Aorta (tissue), 5 donors: ENCODE measurements at places on chromosomes 6 and 20. TPM values are rescaled to one million over a fixed set of nuclear protein-coding genes. Genes with fewer than 3 reads are reported as not detected.

Gene MMUT
- 20.7 TPM for total RNA-seq

Gene ZNF322
- 21.8 TPM for total RNA-seq

Gene PHACTR1
- 33.9 TPM for total RNA-seq

Gene SAMHD1
- 127 TPM for total RNA-seq

Gene TRIM15
- total RNA-seq: not detected

Gene SLX4IP
- 3.5 TPM for total RNA-seq

Gene CTAGE9
- total RNA-seq: not detected

DNA sequence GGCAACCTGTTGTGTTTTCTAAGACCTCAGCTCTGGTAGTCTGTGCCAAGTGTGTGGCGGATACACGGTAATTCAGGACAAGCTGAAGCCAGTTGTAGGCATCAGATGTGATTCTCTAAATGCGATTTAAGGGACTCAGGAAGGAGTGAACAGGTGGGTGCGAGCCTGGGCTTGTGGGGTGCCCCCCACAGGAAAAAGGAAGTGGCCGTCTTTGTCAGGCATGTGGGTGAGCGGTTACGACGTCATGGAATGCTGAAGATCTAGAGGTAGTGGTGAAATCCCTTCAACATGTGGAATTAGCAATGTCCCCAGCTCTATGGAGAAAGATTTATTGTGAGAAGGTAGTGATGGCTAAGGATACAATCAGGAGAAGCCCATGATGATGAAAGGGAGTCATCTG lies 95.1 kb upstream of the EXOC2 start:
- DNase-seq: no peak

DNA sequence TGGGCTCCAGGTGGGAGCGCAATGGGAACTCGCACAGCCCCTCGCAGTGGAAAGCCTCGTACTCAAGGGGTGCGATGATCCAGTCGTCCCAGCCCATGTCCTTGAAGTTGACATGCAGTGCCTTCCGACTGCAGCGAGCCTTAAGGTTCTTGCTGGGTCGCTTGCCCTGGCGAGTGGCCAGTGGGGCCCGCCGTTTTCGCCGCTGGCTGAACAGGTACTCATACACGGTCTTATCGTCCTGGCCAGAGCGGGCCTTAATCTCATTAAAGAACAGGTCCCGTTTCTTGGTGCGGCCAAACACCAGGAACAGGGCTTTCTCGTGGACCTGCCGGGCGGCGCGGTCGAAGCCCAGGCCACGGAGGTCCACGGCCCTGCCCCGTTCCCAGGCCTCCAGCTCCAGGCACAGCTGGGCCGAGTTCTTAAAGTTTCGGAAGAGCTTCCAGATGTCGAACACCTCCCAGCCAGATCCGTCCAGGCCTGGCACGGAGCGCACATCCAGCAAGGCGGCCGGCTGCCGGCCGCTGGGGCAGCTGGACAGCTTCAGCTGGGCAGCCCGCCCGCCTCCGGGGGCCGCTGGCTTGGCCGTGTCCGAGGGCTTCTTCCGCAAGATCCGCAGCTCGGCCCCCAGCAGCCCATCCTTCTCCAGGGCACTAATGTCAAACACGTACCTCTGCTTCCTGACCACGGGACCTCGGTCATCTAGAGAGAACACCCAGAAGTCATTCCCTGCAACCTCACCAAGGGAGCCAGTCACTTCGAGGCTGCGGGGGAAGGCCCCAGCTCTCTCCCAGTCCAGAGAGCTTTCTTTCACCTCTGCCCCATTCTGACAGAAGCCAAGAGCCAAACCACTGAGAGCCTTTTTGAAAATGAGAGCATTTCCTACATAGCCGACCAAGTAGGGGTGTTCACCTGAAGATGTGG lies 3.7 kb downstream of the GDF5 start:
- DNase-seq: no peak

DNA sequence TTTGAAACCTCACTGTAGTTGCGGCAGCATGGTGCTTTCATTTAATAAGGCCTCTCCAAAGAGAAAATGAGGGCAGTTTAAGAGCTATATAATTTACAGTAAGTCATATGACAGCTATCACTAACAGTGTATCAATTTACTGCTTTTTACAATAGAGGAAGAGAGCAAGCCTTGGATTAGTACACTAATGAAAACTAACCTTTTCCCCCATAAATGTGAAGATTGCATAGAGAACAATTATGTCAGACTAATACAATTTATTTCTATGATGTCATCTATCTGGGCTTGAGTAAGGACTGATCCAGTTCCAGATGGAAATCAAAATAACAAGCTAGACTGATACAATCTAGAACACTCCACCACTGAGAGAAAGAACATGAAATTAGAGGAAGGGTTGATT lies 78.1 kb upstream of the FAM83B start:
- no peak for DNase-seq

DNA sequence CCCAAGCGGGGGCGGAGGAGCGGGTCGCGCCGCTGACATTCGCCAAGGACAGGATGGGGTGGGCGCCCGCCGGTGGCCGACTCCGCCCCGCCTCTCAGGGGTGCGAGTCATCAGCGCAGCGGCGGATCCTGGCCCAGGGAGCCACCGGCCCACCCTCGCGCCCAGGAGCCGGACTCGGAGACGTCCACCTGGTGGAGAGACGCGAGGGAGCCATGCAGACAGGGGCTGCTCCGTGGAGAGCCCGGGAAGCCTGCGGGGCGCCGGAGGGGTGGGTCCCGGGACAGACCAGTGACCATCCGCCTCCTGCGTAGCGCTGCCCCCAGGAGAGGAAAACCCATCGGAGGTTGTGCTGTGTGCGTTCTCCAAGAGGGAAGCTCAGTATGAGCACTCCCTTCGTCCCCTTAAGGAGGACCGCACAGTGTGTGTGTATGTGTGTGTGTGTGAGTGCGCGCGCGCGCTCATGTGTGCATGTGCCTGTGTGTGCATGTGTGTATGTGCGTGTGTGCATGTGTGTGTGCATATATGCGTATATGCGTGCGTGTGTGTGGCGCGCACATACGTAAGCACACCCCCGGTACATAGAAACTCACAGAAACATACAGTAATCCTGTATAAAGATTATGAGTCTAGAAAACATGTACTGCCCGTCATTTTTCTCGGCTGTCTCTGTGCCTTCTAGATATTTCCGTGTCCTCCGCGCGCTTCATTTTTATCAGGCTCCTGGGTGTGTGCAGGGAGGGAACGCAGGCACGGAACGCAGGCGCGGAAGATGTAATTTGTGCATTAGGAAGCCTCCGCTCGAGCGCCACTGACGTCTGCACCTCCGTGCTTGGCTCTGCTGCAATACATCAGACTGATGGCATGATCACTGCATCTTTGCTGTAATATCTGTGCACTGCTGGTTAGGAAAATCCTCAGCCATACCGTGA lies 158.9 kb downstream of the TBXT start:
- no peak for DNase-seq

- DNase-seq: peak; percentile 48
Observed at GRCh38 chr6:33809594-33809993, 5.8 kb upstream of the MLN start.

DNA sequence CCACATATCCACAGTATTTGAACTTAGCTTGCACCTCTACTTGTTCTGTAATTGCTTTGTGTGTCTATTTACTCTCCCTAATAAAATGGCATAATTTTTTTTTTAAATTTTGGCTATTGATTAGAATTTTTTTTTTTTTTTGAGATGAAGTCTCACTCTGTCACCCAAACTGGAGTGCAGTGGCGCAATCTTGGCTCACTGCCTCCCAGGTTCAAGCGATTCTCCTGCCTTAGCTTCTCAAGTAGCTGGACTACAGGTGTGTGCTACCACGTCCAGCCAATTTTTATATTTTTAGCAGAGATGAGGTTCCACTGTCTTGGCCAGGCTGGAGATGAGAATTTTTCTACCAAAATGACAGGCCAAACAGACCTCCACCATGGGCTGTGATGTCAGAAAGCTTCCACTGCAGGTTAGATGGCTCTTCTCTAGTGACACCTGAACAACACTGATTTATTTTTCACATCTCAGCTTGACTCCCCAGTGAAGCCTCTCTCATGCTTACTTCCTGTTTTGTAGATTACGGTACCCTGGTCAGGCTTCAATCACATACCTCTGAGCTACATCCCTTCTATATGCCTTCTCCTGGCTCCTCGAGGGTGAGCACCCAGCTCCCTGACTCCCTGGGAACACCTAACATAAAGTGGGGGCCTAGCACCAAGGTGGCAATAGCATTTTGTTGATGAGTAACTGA lies 112.8 kb downstream of the ARHGAP18 start:
- DNase-seq: no peak

GRCh38 chr6:145406783-145407182 lies 328.5 kb downstream of the EPM2A start:
- DNase-seq: no peak

DNA sequence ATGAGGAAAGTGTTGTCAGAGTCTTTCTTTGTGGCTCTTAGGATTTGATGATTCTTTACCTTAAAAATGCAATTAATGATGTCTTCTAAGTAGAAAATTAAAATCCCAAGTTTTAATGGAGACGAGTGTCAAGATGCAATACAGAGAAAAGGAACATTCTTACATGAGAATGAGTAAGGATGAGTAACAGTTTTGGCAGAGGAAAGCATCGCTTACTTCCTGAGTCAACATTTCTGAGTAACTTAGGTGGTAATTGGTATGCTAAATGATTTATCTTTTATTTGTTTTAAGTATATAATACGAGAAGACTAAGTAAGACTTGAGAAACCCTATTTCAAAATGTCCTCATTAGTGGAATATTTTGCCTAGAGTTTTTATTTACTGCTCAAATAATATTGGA lies 101.3 kb downstream of the RTN4IP1 start:
- no peak for DNase-seq

DNA sequence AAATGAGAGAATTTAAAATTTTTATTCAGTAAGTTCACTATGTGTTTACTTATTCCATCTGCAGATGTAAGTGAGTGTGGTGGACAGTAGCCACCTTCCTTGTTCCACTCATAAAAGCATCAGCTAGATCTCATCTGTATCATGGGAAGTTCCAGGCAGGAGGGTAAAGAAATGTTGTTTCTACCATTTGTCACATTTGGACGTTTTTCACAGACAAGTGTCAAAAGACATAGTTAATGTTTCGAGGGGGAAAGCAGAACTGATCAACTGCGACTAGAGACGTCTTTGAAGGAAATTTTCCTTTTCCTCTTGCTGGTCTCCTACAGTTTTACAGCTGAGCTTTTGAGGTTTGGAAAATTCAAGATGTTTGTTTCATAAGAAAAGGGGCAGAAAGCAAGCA lies 55.9 kb upstream of the ISM1 start:
- DNase-seq: no peak

DNA sequence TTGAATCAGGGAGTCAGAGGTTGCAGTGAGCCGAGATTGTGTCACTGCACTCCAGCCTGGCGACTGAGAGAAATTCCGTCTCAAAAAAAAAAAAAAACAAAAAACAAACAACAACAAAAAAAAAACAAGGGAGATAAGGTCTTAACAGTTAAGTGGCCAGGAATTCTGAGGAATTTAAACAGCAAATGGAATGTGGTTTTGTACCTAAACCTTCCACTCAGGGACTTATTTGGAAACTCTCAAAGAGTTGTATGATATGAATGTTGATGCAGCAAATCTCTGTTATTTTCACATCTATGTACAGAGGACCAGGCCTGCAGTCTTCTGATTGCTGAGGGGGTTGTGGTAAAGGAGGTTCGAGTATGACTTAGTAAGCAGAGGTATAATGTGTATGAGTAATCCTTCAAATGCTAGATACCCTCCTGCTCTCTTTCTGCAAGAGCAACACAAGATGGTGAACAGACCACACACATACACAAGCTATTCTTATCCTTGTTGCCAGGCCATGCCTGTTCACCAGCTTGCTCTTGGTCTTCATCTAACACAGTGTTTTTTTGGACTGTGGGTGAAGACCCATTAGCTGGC lies 174.9 kb upstream of the SCGN start:
- no peak for DNase-seq

GRCh38 chr6:135087403-135087802 lies 32.8 kb upstream of the HBS1L start:
- DNase-seq: no peak

DNA sequence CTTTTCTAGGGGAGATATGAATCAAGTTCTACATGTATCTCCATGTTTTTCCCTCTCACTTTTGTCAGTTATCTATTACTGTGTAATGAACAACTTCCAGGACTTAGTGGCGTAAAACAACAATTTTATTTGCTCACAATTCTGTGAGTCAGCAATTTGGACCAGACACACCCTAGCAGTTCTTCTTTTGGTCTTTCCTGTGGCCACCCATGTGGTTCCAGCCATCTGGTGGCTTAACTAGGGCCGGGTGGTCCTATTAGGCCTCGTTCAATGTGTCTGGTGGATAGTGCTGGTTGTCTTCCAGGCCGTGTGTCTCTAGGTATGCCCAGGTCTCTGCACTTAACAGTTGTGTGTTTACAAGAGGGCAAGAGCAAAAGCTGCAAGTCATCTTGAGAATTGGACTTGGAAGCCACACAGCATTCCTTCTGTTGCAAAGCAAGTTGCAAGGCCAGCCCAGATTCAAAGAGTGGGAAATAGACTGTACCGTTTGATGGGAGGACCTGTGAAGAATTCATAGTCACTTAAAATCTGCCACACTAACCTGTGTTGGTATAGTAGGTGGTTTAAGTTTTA lies 20.8 kb upstream of the SLC35D3 start:
- DNase-seq: no peak

DNA sequence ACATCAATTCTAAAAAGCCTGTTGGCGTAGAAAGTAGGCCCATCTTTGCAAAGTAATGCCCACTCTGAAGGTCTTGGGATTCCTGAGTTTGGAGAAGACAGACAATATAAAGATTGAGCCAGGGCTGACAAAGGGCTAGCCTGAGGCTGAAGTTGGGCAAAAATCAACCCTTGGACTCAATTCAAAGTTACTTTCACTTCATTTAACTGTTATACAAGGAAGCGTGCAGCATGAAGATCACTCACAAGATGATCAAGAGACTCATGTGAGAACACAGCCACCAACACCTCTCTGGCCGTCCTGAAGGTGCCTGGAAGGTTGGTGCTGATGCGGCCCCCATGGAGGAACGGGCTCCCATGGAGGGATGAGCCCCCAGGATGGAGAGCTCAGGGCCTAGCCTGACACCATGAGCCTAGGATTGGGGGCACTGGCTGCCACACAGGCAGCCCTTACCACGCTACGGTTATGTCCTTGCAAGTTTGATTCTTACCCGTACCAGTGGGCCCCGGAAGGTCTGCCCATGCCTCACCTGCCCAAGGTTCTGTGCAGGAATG lies 26.6 kb downstream of the FOXC1 start:
- no peak for DNase-seq

DNA sequence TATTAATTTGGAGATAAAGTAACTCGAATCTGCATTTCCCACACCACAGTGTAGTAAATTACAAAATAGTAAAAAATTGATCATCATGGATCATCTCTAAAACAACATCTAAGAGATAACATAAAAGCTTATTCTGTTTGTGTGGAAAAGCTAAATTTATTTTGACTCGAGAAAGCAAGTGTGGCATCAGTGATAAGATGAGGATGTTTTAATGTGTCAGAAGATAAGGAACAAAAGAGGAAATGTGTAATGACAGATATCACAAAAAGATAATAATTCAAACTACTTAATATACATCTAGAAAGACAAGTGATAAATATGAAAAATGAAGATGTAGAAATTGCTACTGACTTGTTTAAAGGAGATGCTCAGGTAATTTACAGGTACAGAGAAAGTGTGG lies 74.1 kb downstream of the DNAH8 start:
- no peak for DNase-seq
